ENCODE measurements at places on chromosomes 1 and 21. TPM values are rescaled to one million over a fixed set of nuclear protein-coding genes. Genes with fewer than 3 reads are reported as not detected.

The CA6 gene
- total RNA-seq = not detected

The FAM72D gene
- total RNA-seq = not detected

The LINGO4 gene
- not detected for total RNA-seq

The GBP5 gene
- 2.7 TPM for total RNA-seq
